RWPE2 (cell line): ENCODE measurements at places on chromosomes 1 and 21.

GRCh38 chr1:47622776-47623556, 185.1 kb downstream of the FOXD2 start:
- no peak for DNase-seq

DNA sequence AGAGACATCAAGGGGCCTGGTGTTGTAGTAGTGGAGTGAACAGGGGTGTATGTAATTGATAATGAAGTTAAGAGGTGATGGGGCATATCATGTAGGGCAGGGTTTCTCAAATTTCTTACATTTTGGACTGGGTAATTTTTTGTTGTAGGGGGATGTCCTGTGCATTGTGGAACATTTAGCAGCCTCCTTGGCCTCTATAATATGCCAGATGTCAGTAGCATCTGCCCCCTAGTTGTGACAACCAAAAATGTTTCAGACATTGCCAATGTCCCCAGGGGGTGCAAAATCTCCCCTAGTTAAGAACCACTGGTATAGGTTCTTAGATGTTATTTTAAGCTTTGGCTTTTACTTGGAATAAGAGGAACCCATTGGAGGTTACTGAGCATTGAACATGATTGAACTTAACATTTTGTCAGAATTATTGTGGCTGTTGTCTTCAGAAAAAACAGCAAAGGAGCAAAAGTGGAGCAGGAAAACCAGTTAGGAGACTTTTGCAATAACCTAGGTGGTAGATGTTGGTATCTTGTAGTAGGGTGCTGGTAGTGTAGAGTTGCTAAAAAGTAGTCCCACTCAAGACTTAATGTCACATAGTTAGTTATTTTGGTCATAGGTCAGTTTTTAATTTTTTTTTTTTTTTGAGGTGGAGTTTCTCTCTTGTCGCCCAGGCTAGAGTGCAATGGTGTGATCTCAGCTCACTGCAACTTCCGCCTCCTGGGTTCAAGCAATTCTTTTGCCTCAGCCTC, 6.2 kb downstream of the ZNF326 start:
- no peak for DNase-seq

GRCh38 chr1:56153276-56153675, 426.1 kb downstream of the PLPP3 start:
- no peak for DNase-seq

- DNase-seq = no peak
Observed at GRCh38 chr1:239337799-239338430, 48.5 kb upstream of the CHRM3 start.

GRCh38 chr1:90143591-90143990, 148.7 kb downstream of the ZNF326 start:
- no peak for DNase-seq

GRCh38 chr1:46137916-46138315, 5.5 kb upstream of the PIK3R3 start:
- DNase-seq = no peak

DNA sequence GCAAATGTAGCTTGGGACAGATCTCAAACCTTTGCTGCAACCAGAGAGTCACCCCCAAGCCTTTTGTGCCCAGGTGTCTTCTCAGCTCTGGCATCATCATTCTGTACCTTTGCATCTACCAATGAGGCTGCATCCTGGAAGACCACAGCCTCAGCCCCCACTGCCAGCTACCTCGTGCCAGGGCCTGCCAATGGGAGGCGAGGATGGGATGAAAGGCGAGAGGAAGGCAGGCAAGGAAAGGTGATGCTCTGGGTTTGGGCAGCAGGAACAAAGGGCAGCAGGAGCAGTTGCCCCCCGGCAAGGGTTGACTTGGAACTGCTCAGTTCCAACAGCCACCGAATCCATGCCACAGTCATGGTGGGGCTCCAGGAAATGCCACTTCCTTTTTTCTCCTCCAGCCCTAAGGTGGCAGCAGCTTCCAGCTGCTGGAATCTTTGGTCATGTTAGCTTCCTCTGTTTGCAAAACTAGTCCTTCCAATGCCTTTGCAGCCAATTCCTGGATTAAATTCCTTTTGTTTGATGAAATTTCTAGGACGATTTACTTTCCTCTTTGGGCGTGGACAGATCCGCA, 651.6 kb downstream of the NPHP4 start:
- no peak for DNase-seq

GRCh38 chr1:228684607-228685006, 50.7 kb upstream of the RHOU start:
- no peak for DNase-seq

GRCh38 chr1:40315795-40316594, 1.1 kb downstream of the COL9A2 start:
- no peak for DNase-seq

- no peak for DNase-seq
Observed at GRCh38 chr1:12565094-12565965, 52.7 kb downstream of the DHRS3 start.

DNA sequence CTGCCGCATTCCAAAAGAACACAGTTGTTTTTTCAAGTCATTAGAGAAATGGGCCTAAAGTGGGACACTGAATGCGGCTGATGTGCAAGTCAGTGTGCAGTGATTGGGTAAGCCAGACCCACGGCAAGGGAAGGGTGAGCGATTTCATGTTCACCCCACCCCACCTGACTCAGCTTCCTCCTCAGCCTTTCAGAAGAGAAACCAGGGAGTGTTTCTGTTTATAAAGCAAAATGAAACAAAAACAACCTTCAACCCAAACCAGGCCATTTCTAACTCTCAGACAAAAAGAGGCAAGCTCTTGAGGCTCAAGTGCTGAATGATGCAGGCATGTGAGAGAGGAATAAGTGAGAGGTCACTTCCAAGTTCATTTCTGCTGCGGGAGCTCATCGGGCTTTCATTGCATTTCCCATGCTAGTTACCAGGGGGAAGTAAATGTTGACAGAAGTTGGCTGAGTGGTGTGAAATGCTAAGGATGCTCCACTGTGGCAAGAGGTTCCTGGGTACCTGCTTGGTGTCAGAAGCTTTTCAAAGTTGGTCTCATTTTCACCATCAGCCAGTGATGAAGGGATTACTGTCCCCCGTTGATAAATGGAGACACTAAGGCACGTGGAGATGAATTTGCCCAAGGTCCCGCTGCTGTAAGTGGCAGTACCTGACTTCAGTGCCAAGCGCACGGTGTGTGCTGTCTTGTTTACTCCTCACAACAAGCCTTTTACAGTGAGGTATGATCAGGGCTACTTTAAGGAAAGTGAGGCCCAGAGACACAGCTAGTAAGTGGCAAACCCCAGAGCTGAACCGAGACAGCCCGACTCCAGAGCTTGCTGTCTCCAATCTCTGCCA, 29.1 kb downstream of the STPG1 start:
- DNase-seq = no peak

DNA sequence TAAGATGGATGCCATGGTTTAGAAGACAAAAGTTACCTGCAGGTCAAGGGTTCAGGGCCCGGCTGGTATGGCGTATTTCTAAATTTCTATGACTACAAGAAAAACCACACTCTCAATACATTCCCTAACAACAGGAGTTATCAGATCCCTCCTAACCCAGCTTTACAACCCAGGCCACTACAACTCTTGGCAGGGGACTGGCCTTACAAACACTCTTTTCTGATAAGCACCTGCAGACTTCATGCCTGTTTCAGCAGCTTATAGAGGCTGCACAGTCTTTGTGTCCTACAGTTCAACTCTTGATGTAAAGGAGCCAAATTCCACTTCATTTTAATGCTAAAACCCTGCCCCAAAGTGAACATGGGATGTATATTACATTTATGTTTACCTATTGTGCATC, 461.4 kb downstream of the SIPA1L2 start:
- DNase-seq = no peak

GRCh38 chr1:152441756-152442155, 27.7 kb upstream of the CRNN start:
- no peak for DNase-seq

GRCh38 chr1:235642011-235642942, 7.3 kb downstream of the GNG4 start:
- no peak for DNase-seq

DNA sequence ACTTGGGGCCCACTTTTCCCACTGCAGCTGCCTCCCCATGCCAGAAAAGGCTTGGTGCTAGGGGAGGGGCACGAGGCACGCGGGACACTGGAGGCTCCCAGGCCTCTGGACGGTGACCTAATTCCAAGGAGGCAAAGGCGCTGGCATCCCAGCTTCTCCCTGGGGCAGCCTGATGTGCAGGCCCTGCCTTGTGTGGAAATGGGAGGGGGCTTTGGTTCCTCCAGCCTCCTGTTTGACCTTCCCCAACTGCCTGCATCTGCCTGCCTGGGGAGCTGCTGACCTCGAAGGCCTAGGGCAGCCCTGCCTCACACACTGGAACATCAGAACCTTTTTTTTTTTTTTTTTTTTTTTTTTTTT, 39.9 kb downstream of the KIAA1614 start:
- DNase-seq = no peak

- DNase-seq = no peak
Observed at GRCh38 chr1:228415853-228416216, 826 bp downstream of the TRIM17 start.

DNA sequence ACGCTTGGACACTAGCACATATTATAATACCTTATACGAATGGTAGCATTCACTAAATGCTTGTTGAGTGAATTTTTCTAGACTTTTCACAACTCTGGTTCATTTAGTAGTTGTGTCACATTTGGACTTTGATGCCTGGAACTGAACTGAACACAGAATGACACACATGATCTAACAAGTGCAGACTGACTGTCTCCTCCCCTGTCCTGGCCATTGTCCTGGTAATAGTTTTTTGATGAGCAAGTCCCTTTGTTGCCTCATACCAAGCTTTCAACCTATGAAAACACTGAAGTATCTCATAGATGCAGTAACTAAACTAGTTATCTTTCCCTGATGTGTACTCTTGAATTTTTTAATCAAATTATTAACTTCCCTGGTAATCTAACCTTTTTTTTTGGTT, 66.4 kb downstream of the LRRC8D start:
- DNase-seq = no peak

DNA sequence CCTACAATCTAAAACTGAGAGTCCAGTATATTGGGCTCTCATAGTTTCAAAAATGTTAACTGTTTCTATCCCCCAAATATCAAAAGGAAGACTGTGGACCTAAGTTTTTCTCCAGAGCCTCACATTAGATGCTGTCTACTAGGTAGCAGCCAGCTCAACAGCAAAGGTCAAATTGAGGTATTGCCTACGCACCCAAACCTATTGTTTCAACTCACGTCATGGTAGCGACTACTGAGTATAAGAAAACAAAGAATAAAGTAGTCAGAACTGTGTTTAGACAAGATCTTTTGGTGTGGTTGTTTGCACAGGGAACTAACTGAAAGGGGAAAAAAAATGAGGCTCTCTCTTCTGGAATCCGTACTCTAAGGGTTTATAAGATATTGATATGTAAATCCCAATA, 173.2 kb downstream of the LBR start:
- DNase-seq = no peak

DNA sequence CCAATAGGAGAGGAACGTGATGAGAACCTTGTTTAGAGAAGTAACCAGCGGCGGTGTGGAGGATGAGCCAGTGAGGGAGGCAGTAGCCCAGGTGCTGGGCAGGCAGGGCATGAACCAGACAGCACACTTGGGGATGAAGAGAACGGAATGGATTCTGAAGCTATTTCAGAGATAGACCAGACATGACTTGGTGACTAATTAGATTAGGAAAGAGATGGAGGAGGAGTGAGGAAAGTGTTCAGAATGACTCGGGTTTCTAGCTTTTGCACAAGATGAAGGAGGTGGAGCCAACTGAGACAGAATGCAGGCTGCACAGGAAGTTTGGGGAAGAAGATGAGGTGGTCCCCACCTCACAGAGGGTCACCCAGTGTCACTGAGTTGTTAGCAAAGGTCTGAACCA, 5.1 kb downstream of the PEF1 start:
- DNase-seq = no peak

- DNase-seq = no peak
Observed at GRCh38 chr1:170711682-170712081, 47.8 kb downstream of the PRRX1 start.

DNA sequence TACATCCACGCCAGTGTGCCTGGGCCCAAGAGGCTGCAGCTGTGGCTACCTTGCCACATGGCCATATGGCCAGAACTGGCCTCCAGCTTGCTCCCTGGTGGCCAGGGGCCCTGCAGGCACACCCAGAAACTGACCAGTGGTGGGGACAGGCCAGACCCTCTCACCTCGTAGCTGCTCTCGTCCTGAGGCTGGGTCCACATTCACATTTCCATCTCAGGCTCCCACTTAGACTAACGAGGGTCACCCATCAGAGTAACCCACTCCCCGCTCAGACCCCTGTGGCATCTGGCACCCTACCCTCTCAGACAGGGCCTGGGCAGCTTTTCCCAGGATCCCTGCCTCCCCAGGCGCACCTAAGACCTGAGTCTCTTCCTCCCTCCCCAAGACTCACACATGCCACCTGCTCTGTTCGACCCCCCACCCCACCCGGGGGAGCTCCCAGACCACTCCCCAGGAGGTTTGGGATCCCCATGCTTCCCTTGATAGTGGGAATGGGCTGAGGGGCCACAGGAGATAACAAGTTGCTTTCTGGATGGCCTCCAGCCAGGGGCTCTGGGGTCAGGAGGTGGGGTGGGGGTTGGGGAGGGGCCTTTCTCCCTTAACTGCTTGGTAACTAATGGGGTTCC, 21.3 kb upstream of the RNU1-4 start:
- DNase-seq = peak; percentile 77

DNA sequence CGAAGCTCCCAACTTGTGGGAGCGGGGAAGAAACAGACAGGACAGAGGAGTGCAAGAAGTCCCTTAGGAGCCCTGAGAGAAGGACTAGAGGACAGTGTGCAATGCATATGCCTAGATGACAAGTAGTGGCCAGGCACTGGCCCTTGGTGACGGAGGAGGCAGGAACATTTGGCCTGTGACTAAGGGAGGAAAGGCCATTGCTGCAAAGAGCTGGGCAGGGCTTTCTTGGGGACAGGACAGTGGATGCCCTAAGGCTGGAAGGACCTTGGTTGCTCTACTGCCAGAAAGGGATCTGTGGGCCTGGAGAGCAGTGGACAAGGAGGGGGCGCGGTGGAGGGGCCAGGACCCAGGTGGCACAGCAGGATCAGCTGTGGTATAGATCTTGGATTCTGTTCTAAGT, 481.3 kb downstream of the CAMTA1 start:
- DNase-seq = no peak

GRCh38 chr21:32349333-32349944, 43.4 kb downstream of the URB1 start:
- no peak for DNase-seq

DNA sequence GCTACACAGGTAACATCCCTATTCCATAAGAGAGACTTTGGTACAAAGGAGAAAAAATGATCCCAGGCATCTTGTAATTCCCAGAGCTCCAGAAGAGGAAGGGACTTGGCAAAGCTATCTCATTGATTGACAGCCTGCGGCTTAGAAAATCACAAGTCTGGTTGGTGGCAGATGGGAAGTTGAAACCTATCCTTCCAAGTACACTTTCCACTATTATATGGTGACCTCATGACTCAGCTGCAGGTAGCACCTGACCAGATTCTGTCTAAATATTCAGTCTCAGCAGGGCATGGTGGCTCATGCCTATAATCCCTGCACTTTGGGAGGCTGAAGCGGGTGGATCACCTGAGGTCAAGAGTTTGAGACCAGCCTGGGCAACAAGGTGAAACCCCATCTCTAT, 89.9 kb downstream of the TIAM1 start:
- no peak for DNase-seq

GRCh38 chr1:151805066-151805820, at the start of gene LINGO4:
LINGO4 (minus strand) TSS chr1:151805419; CDS start chr1:151802704, 2,715 bp downstream.
- DNase-seq = no peak

- no peak for DNase-seq
Observed at GRCh38 chr1:246067432-246068216, 439.5 kb downstream of the SMYD3 start.
